Astrocyte of the spinal cord (primary cell): ENCODE measurements at places on chromosomes 5 and 9.

DNA sequence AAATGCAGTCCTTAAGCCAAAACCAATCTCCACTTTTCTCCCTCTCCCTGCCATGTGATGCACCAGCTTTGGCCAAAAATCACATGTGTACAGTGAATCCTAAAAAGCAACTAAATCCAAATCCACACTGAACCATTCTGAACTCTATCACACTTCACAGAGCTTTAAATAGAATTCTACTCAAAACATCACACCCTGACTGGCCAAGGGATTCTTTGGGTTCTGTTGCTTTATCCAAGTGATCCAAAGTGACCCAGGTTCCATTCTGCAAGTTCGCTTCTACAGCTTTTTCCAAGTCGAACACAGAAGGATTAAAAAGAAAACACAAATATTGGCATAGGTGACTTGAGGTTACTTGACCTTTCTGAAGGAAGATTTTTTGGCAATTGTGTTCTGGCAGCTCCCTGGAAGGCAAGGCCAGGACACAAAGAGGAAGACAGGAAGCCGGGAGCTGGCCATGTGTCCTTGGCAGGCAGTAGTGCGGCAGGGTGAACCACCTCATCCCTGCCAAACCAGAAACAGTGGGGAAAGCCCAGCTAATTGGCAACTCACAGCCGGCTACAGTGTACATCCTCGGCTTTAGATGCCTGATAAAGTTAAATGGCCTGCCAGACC, 115.0 kb downstream of the NFIB start:
- peak; percentile 62 for DNase-seq

DNA sequence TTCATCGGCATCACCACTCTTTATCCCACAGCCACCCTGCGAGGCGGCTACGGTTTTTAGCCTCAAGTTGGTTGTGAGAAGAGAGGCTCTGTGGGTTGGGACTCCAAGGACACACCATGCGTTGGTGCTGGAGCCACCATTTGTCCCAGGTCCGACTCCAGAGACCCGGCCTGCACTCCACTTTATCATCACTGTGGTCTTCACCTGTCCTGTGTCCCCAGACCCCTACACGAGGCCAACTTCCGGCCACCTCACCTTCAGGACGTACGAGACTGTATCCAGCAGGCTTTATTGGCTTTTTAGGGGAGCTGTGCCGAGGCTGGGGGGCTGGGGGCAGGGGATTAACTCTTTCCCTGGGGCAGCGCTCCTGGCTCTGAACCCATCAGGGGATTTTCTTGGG, 55.0 kb downstream of the GTF3C4 start:
- DNase-seq: no peak

DNA sequence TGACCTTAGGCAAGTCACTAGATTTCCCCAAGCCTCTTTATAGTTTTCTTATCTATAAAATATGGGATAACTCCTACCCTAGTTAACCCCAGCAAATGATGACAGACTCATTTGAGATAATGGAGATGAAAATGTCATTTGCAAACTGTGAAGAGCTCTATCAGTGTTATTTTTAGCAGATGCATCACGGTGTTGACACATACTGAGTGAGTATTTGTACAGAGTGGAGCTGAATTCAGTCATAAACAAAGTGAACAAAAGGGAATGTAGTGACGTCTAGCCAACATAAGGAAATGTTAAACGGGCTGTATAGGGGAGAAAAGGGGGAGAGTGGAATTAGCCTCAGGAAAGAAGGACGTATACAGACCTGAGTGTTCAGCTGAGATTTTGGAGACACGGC, 75.9 kb downstream of the NMUR2 start:
- no peak for DNase-seq

DNA sequence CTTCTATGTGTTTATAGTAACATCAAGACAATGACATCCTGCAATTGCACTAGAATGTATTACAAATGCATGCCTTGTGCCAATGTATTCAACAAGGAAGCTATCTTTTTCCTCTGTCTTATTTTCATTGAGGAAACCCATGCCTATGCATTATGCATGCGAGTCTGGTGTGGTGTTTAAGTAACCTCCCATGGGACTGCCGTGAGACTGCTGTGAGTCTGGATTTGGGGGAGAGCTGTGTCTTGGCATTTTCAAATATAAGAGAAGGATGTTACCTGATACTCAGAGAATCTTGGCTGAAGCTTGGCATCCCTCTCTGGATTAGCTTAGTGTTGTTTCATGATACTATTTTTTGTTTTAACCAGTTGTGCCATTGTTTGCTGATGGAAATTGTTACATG, 98.3 kb downstream of the F2RL2 start:
- peak; percentile 10 for DNase-seq

GRCh38 chr5:170562166-170562874, 58.5 kb downstream of the KCNIP1 start:
- no peak for DNase-seq

DNA sequence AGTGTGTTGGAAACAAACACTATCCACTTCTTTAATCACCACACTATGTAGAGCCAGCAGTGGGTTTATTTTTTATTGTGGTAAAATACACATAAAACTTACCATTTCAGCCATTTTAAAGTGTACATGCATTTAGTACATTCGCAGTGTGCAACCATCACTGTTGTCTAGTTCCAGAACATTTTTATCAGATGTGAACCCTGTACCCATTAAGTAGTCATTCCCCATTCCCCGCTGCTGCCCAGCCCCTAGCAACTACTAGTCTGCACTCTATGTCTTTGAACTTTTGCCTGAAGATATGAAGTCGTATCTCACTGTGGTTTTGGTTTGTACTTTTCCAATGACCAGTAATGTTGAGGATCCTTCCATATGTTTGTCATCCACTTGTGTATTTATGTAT, 30.2 kb upstream of the F2R start:
- no peak for DNase-seq

- no peak for DNase-seq
These were observed 96.9 kb downstream of the ATG10 start for GRCh38 chr5:82068723-82069122.

GRCh38 chr9:108048406-108049025, 558.9 kb upstream of the KLF4 start:
- DNase-seq: no peak

DNA sequence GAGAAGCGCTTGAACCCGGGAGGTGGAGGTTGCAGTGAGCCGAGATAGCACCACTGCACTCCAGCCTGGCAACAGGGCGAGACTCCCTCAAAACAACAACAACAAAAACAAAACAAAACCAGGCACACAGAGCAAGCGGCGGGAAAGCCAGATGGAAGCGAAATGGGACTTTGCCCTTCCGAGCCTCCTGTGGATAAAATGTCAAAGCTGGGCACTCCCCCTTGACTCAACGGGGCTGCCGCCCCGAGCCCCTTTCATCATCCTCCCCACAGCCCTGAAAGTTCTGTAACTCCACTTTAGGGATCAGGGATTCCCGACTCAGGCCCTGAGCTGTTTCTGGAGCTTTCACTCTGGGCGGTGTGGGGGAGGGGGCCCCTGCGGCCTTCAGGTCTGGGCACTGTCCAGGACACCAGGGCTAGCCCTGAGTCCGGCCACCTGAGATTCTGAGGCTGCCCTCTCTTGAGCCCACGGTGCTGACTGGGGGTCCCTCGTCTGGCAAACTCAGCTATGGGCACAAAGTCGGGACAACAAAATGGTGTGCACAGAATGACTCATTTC, 30.6 kb upstream of the OBP2B start:
- DNase-seq: no peak

DNA sequence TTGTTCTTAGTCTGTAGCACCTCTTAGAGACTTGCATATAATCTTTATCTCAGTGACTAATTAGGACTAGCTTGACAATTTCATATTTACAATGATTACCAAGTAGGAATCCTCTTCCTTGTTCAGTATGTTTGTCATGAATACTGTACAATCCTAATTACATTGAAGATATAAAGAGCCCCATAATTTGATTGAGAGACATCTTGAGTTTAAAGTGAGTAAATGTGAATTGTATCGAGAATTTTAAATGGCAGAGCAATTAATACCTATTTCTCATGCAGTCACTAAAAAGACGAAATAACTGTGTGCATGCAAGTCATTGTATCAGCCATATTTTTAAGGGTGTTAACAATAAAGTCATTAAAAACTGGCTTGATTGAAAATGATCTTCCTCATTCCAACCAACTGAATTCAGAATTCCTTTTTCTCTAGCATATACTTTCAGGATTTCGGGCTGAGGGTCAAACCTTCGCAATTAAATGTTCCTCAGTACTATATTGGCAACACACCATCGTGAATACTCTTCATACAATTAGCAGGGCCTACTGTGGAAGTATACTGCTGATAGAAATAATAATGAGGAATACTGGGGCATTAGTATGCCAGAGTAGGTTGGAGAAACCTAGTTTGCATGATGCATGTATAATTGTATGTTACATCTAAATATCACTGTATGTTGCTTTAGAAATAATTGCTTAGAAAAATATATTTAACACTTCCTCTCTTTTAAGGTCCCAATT, 284.7 kb upstream of the TMEM161B start:
- no peak for DNase-seq

DNA sequence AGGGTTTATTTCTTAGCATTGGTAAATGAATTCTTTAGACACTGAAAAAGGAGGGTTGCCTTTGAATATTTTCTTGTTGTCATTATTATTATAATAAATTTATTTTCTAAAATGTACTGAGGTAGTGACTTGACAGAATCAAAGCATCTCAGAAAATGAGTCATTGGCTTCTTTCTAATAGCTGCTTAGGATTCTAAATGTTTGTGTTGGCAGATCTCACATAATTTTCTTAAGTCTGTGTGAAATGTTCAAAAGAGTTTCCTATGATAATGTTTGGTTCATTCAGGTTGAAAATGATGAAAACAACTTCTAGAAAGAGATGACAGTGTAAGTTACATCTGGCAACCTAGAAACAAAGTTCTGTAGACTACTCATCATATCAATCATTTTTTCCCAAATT, 69.7 kb downstream of the SH3GL2 start:
- DNase-seq: peak; percentile 23

DNA sequence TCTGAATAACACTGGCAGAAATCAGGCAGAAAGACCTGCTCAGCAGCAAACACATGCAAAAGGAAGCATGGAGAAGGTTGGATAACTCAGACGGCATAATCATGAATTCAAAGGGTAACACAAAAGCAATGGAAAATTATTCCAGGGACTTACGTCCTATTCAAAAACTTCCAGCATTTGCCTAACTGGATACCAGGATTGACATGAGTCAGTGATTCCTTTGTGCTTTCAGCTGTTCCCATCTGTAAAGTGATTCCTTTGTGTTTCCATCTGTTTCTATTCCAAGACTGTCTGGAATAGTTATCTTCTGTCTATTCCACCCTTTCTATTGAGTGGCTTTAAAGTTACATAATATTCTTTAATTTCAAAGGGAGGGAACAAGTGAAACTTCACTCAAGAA, 1361.7 kb upstream of the CDH9 start:
- DNase-seq: no peak

DNA sequence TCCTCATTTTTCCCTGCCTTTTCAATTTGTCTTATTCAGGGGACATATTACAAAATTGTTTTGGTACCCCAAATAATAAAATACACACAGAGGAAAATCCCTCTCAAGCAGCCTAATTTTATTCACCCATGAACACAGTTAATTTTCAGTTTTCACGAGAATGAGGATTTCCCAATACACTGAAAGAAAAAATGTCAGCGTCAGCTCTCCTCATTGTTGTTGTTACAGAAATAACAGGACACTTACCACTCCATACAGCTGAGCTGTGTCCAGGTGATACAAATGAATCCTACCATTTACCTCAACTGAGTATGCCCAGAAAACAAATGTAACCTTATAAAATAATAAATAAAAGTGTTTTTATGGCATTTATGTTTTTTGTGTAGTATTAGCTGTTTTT, 144.6 kb upstream of the PCA3 start:
- DNase-seq: no peak

DNA sequence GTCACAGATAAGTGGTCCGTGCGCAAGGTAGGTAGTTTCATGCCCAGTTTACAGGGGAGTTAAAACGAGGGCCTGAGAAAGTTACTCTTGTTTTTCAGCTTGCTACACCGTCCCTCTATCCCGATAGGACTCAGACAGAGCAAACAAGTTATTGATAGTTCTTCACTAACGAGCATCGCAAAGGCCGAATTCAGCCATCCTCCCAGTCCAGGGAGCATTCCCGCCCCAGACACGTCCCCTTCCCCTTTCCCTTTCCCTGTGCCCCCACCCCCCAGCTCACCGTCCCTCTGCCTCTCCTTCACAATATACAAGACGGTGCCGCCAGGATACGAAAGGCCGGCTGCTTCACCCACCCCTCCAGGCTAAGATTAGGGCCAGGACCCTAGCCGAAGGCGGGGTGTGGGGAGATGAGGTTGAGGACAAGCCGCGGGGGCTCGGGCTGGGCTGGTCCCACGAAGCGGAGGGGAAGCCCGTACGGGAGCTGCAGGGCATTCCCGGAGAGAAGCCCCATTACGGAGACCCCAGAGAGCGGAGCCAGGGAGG, 599 bp downstream of the KIAA1191 start:
- no peak for DNase-seq

- DNase-seq: no peak
These were observed 3.9 kb upstream of the RASGRF2 start for GRCh38 chr5:80956272-80956671.

- no peak for DNase-seq
These were observed 846 bp downstream of the MGAT1 start for GRCh38 chr5:180801596-180802324.

- DNase-seq: no peak
These were observed 404.6 kb downstream of the GADD45G start for GRCh38 chr9:90009447-90009846.

GRCh38 chr5:67520161-67520908, 323.7 kb upstream of the CD180 start:
- DNase-seq: no peak

DNA sequence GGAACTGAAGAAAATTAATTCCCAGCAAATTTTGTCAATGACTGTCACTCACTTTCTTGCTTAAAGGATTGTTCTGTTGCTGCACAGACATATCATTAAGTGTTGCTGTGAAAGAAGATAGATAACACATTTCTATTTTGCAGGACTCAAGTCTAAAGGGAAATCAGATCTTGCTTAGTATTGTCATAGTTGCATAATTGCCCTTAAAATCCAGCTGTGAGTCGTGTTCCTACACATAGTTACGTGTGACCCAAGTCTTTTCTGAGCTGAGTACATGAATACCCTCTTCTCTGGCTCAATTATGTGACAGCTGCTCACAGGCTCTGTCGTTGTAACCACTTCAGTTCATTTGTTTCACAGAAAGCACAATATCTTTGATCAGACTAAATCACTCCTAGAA, 390.8 kb downstream of the DTWD2 start:
- no peak for DNase-seq
